ENCODE measurements at places on chromosomes 1 and 21. TPM values are rescaled to one million over a fixed set of nuclear protein-coding genes. Genes with fewer than 3 reads are reported as not detected.

The PYCR2 gene
- 38.1 TPM for total RNA-seq

DNA sequence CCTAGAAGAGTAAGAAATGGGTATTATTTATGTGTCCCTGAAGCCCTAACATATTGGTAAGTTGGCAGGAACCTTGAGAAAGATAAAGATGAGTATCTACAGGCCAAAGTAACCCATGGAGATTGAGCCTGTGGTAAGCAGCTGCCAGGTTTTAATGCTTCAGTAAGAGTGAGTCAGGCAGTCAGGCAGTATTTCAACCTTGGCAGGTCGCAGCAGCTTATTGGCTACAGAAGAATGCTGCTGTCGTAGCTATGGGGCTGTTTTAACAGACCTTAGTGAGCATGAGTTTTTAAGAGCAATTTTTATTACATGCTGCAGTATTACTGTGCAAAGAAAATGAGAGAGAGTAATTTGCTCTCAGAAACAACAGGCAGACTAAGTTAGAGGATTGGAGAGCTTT lies 10.3 kb upstream of the SLC30A10 start:
- peak; percentile 56 for DNase-seq

The ASB17 gene
- not detected for total RNA-seq

GRCh38 chr1:183032122-183032921 lies 9.1 kb downstream of the LAMC1 start:
- no peak for DNase-seq

DNA sequence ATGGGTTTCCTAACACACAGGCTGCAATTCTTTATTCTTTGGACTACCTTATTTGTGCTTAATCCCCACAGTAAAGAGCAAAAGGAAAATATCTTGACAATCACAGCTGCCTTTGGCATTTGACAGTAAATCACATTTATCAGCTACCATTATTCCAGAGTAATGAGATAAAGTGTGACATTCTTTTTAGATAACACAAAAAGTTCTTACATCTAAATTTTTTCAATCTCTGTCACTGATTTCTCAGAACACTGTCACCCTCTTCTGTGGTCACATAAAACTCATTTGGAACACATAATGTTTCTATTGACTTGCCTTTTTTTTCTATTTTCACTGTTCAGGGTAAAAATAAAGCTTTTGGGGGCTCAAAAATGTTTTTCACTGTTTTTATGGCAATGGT lies 484.6 kb downstream of the LTN1 start:
- DNase-seq: no peak

The PHF13 gene
- 23.7 TPM for total RNA-seq

DNA sequence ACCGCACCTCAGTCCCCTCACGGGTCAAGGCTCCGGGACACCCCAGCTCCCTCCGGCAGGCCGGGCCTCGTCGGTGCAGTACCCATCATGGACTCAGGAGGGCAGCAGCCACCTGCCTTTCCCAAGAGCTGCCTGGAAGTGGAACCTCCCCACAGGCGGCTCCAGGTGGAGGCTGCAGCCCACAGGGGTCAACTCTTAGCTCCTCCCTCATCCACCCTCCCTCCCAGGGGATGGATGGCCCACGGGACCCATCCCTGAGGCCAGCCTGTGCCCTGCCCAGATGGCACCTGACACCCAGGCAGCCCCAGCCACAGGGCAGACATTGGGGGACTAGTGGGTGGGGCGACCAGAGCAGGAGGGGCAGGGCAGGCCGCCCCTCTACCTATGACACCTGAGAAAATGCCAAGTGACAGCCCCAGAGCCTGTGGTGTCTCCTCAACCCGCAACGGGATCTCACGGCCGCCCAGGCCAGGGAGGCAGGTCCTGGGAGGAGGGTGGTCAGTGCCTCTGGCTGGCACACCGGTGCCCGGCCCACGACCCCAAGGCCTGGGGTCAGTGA lies 1.2 kb upstream of the ARHGEF16 start:
- peak; percentile 11 for DNase-seq

DNA sequence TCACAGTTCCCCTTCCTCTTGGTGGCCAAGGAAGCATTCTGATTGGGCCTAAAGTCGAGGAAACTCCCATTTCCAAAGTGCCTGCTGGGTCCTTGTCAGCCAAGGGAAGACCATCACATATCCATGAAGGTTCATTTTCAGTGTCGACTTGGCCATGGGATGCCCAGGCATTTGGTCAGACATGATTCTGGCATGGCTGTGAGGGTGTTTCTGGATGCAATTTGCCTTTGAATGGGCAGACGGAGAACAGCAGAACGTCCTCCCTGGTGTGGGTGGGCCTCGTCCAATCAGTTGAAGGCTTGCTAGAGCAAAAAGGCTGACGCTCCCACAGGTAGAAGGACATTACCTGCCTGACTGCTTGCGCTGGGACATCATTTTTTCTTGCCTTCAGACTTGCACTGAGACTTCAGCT lies 48.3 kb upstream of the LBR start:
- DNase-seq: no peak

The PCP4L1 gene
- 0.26 TPM for total RNA-seq

- DNase-seq: peak; percentile 56
Observed at GRCh38 chr1:58402444-58402843, 144.1 kb downstream of the OMA1 start.

GRCh38 chr1:156245451-156246232 lies 2.2 kb downstream of the PAQR6 start:
- DNase-seq: no peak

DNA sequence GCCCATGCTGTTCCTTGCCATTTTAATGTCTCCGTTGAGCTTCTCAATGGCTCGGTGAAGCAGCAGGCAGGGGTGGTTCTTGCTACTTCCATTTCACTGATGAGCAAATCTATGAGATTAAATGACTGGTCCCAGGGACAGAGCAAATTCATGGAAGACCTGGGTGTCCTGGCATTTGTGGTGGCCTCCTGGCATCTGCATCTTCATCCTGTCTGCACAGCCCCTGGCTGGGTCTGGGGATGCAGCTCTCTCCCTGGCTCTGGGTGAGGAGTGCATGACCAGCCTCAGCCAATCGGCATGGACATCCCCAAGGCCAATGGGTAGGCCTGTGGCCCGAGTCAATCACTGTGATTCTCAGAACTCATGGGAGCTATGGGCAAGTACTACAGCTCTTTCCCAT lies 261.7 kb downstream of the KCNJ6 start:
- no peak for DNase-seq

GRCh38 chr1:43887748-43888147 lies 45.9 kb upstream of the ARTN start:
- no peak for DNase-seq

DNA sequence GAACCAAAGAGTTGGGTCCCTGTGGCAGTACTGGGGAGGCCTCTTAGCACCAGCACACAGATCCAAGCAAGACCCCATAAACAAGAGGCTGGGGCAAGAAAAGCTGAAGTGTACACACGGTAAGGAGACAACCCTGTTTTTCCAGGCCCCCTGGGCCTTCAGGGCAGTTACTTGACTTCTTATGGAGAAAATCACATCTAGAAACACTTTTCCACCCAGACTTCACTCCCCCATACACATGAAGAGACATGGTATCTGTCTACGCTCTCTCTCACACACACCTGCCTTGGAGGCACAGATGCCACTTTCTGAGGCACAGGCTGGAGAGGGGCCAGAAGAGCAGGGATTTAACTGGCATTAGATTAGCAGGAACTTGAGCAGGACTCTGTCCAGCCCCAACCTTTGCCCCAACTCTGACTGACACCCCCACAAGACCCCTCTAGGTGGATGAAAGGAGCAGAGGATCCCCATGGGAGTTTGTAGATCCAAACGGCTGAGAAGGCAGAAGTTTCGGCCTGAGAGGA lies 2.2 kb downstream of the CERS2 start:
- DNase-seq: no peak

The FAM3B gene
- not detected for total RNA-seq

The GCSAML gene
- 0.14 TPM for total RNA-seq

GRCh38 chr1:17447501-17447992 lies 8.1 kb upstream of the RCC2 start:
- DNase-seq: no peak

The WNT3A gene
- not detected for total RNA-seq

DNA sequence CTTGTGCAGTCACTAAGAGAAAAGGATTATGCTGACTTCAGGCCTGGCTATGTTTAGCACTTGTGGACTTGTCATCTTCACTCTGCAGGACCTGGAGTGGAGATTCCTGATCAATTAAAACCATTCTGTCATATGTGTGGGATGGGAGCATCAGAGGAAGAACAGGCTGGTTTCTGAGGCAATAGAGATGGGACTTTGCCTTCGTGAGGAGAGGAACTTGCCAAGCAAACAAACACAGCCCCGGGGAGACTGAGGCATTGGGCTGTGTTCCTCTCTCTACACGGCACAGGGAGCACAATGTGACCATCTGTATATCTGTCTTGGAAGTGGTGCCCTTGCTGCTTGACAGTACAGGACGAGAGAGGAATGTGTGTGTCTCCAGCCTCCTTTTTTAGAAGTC lies 23.1 kb downstream of the VASH2 start:
- no peak for DNase-seq

- DNase-seq: peak; percentile 40
Observed at GRCh38 chr1:8816264-8816663, 1.2 kb downstream of the RERE start.

DNA sequence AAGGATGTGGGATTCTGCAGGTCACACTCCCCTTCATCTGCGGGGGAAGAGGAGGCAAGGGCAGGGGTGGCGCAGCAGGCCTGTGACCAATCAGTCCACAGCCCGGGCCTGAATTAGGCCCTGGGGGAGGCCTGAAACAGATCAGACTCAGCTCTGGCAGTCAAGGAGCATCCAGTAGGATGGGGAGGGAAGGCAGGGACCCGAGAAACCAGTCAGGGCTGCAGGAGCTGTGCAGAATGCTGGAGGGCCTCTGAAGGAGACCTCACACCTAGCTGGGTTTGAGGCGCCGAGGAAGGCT lies 12.7 kb downstream of the TNNT2 start:
- no peak for DNase-seq

DNA sequence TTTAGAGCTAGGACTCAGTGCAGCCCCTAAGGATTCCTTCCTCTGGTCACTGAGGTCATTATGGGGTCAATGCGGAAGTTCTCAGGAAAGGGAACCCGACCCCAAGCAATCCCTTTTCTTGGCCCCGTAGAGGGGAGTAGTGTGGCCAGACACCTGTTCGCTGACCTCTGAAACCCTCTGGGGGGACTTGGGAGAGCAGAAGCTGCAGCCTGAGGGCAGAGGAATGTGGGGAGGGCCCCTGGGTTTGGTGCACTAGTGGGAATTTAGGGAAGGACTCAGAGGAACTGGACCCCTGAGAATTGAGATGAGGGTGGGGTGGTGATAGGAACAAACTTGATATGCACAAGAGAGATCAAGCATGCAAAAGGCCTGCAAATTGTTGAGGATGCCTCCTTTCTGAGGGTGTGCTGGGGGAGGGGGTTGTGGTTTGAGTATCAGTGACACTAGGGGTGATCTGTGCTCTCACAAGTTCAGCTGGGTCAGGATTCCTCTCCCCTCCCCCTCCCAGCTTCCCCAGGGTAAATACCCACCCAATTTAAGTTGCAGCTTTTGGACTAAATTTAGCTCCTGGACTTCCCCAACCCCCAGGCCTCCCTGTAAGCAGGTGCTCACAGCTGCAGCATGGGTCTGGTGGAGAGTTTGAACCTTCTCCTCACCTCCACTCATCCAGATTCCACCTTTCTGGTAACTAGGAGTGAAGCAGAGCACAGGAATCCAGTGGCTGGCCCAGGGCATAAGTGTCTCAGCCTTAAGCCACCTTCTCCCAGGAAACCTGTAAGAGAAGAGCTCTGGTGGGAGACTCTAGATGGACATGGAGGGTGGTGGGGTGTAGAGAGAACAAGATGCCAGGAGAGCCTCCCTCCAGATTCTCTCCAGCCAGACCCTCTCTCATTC lies 13.5 kb downstream of the ADAMTSL4 start:
- DNase-seq: no peak

DNA sequence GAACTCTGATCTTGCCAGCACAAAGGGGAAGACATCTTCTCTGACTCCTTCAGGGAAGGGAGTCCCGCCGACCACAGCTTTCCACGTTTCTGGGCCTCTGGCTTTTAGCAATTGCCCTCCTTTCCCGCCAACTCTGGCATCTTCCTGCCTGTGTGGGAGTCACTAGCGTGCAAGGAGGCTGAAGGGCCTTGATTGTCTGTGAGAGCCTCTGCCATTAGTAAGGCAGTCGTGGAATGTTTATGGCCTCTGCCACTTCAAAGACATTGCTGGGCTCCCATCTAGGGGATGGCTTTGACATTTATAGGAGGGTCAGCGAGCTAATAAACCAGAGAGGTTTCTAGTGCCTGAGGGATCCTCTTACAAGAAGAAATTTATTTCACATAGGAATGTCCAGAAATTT lies 14.3 kb upstream of the PROK1 start:
- DNase-seq: peak; percentile 10

Data from astrocyte (in vitro differentiated cells and primary cell).